ENCODE measurements at places on chromosomes 5 and 9. TPM values are rescaled to one million over a fixed set of nuclear protein-coding genes. Genes with fewer than 3 reads are reported as not detected.
A peak's percentile ranks its signal among the peaks of the same experiment; 100 is the strongest.

The FRMPD1 gene
- polyA plus RNA-seq = not detected

- no peak for DNase-seq
Observed at GRCh38 chr5:107306002-107306401, 364.7 kb downstream of the EFNA5 start.

DNA sequence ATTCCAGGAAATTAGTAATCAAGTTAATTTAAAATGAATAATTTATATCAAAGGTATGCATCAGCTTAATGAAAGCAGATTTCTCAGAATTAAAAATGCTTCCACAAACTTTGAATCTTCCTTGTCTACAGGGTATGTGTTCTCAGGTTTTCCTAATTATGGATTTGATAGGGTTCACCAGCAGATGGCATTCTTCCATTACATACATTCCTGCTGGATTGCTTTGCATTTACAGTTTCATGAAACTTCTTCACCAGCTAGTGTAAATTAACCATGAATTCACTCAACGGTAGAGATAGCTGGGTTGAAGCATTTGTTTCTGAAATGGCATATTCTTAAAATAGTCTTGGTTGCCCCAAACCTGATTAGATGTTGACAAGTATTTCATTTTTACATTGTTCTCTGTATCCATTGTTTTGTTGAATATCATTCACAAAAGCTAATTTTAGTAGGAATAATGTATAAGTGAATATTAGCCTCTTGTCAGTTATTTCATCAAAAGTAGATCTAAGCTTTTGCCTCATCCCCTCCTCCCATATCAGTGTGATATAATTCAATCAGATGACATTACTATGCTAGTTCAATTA is 68.7 kb upstream of the WDR41 start:
- peak; percentile 55 for DNase-seq

DNA sequence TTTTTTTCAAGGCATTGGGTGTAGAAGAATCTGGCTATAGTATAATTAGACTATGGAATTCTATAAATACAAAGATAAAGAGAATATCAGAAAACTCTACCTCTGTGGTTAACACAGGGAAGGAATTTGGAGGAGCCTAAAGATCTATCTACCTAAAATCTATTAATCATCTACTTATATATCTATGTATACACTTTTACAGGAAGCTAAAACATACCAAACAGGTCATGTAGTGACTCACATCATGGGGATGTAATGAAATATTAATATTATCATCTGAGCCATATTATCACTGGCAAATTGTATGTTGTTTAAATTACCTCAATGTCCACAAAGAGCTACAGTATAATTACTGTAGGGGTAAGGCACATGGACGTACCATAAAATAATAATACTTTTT is 1748.2 kb downstream of the EFNA5 start:
- DNase-seq = no peak

The ZFYVE16 gene
- 4.0 TPM for polyA plus RNA-seq

The PRKACG gene
- polyA plus RNA-seq = not detected

- DNase-seq = no peak
Observed at GRCh38 chr5:74082512-74083055, 456.6 kb downstream of the ARHGEF28 start.

GRCh38 chr5:530001-530955 is 6.0 kb upstream of the SLC9A3 start:
- no peak for DNase-seq

DNA sequence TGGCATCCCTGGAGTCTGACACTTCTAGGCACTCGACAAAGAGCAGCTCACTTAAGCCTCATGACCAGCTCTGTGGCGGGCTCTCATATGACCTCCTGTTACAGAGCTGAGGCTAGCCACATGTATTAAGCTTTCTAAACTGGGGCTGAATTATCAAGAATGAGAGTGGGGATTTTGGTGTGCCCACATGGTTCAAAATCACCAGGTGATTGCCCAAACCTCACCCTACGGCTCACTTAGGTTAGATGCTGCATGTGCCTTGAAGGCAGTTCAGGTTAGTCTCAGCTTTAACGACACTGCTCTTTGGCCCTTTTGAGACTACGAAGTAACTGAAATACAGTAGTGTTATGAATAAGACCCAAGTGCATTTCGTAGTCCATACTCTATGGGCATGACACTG is 39.4 kb upstream of the SMIM32 start:
- DNase-seq = no peak

DNA sequence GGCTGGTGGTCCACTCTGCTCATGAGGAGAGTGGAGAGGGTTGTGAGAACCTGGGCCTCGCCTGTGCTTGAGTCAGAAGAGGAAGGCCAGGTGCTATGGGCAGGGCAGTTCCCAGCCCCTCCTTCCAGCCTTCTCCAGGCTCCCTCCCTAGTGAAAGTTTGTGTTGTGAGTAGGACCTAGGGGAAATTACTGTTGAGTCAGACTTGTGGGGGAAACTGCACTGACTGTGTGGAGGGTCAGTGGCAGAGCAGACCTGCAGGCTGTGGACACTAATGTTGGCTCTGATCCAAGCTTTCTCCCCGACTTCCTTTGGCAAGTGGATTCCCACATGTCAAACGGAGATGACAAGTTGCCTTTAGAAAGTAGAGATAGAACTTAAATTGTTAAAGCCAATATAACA is 102.6 kb downstream of the ARHGAP26 start:
- peak; percentile 65 for DNase-seq

- no peak for DNase-seq
Observed at GRCh38 chr5:14277385-14278320, 134.5 kb downstream of the TRIO start.

The SLC36A2 gene
- not detected for polyA plus RNA-seq

DNA sequence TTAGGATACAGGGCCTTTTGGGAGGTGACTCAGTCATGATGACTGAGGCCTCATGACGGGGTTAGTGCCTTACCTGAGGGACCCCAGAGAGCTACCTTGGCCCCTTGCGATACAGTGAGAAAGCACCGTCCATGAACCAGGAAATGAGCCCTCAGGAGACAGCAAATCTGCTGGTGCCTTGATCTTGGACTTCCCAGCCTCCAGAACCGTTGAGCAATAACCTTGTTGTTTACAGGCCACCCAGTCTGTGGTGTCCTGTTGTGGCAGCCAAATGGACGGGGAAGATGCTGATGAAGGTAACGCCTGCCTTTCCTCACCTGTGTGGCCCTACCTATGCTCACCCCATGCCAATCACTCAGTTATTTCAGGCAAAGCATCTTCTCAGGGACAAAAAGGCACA is 5.6 kb upstream of the GFPT2 start:
- DNase-seq = no peak

The MSMP gene
- not detected for polyA plus RNA-seq

DNA sequence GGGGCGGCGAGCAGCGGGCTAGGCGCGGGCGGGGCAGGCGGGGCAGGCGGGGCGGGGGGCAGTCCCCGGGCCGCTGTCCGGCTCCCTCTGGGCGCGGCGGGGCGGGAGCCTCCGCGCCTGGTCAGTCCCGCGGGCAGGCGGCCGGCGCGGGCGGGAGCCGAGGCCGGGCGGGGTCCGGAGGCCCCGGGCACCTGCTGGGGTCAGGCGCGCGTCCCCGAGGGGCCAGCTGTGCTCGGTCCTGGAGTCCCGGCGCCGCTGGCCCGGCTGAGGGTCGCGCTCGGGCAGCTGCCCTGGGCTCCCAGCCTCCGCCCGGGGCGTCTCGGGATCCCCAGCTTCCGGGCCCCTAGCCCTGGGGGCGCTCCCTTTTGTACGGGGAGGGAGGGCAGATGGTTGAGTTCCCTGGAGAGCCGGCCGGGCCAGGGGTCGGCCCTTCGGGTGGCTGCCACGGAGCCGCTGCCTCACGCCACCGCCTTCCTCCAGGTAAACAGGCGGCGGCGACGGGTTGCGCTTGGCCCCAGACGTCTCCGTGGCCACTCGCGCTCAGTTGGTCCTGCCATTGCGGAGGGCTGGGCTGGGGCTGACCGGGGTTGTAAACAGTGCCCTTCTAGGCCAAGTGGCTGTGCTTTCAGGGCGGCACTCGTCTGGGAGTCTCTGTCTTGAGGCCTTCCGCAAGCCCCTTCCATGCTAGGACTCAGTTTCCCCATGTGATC is 473 bp downstream of the ZBTB34 start:
- no peak for DNase-seq

The FCN1 gene
- polyA plus RNA-seq = not detected

The SPATA6L gene
- 0.60 TPM for polyA plus RNA-seq

- DNase-seq = no peak
Observed at GRCh38 chr5:154181161-154181560, 9.4 kb upstream of the GALNT10 start.

The NIM1K gene
- 0.68 TPM for polyA plus RNA-seq

The TCF7 gene
- 3.4 TPM for polyA plus RNA-seq

Data from IMR-90 (cell line).